ENCODE measurements at places on chromosomes 2 and 18.

- no peak for DNase-seq
Observed at GRCh38 chr18:58257461-58257860, 213.4 kb downstream of the NEDD4L start.

GRCh38 chr2:83782122-83782521 lies 677.0 kb downstream of the SUCLG1 start:
- no peak for DNase-seq

GRCh38 chr2:195304310-195304709 lies 352.7 kb upstream of the SLC39A10 start:
- DNase-seq: no peak

GRCh38 chr2:55175254-55176093 lies 56.6 kb downstream of the CLHC1 start:
- DNase-seq: no peak

- DNase-seq: no peak
Observed at GRCh38 chr2:196284144-196284844, 112.9 kb upstream of the STK17B start.

DNA sequence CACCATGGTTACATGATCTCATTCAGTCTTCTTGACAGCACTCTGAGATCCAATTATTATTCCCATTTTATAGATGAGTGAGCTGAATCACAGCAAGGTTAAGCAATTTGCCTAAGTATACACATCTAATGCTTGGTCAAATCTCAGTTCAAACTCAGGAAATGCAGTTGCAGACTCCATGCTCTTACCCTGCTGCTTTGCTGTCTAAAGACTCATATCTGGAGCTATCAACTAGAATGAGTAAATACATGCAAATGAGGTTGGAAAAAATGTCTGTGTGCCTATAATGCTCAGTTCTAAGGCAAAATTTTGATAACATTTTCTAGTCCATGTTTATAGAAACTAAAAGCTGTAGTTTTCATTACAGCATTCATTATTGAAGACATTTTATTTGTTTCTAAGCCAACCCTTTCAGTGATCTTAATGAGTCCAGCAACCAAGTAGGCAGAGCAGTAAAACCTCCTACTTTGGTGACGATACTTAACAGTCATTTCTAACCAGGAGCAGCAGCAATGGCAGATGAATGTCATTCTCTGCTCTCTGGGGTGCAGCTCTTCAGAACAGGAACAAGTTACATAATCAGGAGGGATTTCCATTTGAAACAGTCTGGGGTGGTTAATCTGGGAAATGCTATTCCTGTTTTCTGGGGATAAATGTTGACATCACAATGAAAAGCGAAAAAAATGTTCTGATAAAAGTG lies 396.8 kb upstream of the UBE2E3 start:
- no peak for DNase-seq

- DNase-seq: no peak
Observed at GRCh38 chr2:196130039-196130825, 41.1 kb downstream of the STK17B start.

DNA sequence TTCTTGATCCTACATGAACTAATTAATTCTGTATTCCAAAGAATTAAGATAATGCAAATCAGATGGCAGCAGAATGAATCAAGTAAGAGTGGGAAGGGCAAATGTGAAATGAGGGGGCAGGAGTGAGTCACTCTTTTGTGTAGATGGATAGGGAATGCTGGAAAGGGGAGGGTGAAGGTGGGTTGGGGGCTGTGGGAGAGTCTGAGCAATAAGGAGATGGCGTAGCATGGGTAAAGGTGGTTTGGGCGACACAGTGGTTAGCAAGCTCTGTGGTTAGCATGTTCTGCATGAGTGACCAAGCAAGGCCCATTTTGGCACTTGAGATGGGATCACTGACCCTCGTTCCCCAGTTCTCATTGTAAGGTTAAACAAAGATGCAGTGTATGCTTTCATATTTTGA lies 20.4 kb downstream of the GPD2 start:
- DNase-seq: no peak

GRCh38 chr2:239514754-239515530 lies 114.1 kb upstream of the HDAC4 start:
- DNase-seq: no peak

DNA sequence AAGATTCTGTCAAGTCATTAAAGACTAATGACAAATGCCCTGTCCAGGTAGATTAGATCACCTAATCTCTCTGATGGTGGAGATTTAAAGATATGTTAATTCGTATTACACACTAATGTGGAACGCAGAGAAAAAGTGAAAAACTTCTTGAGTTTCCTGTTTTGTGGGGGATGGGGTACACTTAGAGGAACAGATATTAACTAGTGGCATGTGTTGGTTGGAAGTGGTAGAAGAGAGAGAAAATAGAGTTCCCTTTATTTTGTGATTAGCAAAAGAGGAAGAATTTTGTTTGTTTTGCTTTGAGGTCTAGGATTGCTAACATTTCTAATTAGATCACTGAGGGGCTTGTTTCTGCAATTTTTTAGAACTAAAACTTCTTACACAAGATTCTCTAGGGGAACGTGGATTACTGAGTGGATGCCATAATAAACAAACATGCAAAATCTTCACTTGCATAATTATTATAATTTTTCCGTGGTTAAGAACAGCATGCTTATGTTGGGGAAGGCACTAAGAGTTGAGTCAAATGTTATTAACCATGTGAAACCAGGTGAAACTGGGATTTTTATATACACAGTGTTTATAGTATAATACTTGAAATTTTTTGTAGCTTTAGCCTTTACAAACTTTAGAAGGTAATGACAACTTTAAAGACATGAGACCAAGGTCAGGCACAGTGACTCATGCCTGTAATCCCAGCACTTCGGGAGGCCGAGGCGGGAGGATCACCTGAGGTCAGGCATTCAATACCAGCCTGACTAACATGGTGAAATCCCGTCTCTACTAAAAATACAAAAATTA lies 97.4 kb upstream of the STK17B start:
- DNase-seq: no peak

DNA sequence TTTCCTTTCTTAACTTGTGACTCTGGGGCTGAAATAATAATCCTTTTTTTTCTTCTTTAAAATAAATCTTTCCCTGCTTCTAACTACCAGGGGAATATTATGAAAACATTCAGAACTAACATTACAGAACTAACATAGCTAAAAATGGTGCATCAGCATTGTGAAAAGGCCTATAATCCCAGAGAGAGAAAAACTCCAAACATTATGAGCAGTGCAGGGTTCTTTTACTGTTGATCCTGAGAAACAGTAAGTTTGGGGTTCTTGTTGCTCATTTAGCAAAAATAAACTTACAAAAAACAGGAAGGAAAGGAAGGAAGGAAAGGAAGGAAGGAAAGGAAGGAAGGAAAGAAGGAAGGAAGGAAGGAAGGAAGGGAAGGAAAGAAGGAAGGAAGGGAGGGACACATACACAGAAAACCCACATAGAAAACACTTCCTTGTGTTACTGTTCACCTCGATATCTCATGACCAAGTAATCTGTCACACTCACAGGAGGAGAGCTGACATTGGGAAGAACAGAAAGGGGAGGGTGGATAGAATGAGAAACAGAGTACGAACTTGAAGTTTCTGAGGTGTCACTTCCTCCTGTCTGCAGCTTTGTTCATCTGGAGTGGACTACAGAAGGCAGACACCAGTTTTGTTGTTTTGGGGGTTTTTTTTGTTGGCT lies 18.4 kb upstream of the PIK3C3 start:
- no peak for DNase-seq

GRCh38 chr2:24329700-24330099 lies 30.6 kb downstream of the ITSN2 start:
- DNase-seq: no peak

DNA sequence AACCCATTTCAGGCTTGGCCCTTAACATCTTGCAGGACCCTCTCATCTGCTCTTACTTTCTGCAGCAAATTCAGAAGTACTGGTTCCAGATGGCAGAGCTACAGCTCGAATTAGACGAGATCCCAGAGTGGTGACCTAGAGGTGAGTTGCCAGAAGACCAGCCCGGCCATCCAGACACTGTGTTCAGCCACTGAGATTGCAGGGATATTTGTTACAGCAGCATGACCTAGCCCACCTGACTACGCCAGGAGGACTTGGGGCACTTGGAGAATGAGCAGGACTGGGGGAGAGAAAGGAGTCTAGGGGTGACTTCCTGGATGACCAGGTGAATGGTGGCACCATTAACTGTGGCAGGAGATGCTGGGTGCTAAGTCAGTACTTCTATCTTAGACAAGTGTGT lies 67.2 kb upstream of the ID2 start:
- DNase-seq: no peak

- no peak for DNase-seq
Observed at GRCh38 chr2:178756343-178756742, 50.9 kb downstream of the TTN start.

DNA sequence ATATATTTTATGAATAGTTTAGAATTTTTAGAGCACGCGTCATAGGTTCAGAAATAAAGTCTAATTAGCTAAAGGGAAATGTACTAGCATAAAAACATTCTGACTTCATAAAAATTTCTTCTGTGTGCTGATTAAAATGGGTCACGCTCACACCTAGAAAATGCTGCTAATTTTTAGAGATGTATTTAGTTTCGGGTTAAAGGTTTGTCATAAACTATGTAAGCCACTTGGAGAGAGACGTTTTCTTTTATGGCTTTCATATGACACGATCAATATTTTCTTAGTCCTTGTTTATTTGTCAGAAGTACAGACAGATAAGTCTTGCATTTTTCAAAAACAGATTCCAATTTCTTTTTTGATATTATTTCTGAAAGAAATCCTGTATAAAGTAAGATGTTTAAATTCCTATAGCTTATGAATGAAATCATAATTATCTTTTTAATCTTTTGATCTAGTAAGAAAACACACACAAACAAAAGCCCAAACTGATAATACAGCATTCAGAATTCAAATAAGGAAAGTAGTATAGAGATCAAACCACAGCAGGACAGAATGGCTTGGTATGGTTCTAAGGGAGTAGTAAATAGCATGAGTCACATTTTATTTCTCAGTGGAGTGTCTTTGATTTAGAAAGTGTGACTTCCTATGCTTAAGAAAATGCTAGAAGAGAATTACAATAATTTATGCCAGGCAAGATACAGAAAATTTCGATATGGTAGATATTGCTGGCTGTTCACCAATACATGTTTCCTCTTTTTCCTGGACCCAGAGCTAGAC lies 236.6 kb downstream of the GPD2 start:
- no peak for DNase-seq

- no peak for DNase-seq
Observed at GRCh38 chr2:40127146-40127545, 324.7 kb downstream of the SLC8A1 start.

- no peak for DNase-seq
Observed at GRCh38 chr18:58005885-58006523, 38.0 kb upstream of the NEDD4L start.

DNA sequence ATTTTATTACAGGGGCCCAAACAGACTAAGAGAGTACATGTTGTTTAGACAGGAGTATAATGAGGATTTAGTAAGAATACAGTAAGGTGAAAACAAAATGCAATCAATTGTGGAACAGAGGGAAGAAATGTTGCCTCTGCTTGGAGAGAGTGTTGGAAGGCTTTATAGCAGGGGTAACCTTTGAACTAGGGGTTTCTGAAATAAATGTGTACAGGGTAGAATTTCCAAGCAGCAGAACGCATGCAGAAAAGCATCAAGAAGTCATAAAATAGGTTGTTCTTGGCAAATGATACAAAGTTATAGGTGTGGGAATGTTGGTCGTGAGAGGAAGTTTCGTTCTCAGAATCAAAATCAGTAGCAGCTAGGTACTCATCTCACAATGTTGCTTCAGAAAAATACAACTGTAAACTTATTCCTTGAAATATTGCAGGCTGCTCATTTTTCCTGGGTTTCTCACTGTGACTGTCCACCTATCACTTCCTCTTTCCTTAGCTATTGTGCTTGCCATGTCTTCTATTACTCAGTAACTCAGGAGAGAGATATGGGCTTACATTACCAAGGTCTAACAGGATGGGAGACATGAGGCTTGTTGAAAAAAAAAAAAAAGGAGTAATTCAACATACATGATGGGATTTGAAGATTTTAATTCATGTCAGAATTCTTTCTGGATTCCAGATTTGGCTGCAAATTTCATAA lies 17.1 kb upstream of the HNMT start:
- no peak for DNase-seq

DNA sequence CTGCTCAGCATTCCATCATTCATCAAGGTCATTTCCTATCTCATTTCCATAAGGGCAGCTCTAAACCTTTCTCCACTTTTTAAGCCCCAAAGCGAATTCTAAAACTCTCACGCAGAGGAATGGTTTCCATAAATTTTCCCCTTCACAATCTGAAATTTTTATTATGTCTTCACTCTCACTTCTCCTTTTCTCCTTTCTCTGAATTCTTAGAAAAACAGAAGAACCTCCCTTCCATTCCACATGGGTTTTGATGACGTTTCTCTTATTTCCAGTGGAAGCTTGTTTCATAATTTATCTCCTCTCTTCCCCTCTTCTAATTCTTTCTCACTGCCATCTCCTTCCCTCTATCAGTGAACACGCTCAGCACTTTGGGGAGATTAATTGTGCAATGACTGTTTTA lies 97.3 kb downstream of the SPATS2L start:
- DNase-seq: no peak

GRCh38 chr2:189175869-189176433 lies 3.6 kb downstream of the COL5A2 start:
- no peak for DNase-seq

- DNase-seq: no peak
Observed at GRCh38 chr2:38713338-38713737, 37.8 kb downstream of the SRSF7 start.

DNA sequence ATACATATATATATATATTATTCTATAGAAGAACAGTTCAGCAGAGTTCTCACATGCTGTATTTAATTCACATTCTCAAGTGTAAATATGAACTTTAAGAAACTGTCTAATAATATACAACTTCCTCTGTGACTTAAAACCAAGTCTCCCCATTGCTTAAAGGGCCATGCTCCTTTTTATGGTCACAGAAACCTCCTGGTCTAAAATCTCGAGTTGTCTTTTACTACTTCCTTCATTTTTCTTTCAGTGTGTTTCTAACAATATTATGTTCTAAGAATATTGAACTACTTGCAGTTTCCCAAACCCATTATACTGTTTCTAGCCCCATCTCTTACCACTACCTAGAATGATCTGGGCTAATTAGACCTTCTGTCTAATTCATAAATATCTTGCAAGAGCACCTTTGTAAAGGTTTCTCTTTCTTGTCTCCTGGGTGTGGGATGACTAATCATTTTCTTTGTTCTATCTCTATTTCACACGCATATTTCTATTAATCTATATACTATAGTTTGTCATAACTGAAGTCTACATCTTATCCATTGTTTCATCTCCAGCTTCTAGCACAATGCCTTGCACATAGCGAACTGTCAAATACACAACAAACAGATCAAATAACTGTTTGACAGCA lies 48.8 kb downstream of the ERBB4 start:
- no peak for DNase-seq

DNA sequence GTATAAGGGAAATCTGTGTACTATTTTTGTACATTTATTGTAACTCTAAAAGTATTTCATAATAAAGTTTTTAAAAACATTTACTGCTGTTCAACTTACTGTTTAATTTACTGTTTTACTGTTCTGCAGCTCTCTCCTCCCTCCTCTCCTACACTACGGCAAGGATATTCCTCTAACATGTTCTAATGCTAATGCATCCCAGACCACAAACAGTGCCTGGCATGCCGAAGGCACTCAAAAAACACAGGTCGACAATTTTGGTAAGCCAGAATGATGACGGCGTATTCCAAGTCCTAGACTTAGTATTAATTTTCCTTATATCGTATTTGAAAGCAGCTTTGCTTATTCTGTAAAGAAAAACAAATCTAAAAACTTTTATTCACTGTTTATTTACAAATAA lies 13.3 kb downstream of the MGAT4A start:
- DNase-seq: no peak

GRCh38 chr18:56202678-56203077 lies 435.7 kb downstream of the TXNL1 start:
- DNase-seq: no peak

- no peak for DNase-seq
Observed at GRCh38 chr2:62281663-62282062, 85.7 kb downstream of the B3GNT2 start.

Data from stimulated activated CD4-positive, alpha-beta T cell treated with anti-CD3 and anti-CD28 coated beads, Interleukin-1b, Interleukin-23, amount 100 ng/mL, for 1 hour (primary cell).